Stimulated activated CD8-positive, alpha-beta memory T cell treated with anti-CD3 and anti-CD28 coated beads, Interleukin-4, amount 100 ng/mL, for 24 hours (primary cell): ENCODE measurements at places on chromosomes 6 and 20.

DNA sequence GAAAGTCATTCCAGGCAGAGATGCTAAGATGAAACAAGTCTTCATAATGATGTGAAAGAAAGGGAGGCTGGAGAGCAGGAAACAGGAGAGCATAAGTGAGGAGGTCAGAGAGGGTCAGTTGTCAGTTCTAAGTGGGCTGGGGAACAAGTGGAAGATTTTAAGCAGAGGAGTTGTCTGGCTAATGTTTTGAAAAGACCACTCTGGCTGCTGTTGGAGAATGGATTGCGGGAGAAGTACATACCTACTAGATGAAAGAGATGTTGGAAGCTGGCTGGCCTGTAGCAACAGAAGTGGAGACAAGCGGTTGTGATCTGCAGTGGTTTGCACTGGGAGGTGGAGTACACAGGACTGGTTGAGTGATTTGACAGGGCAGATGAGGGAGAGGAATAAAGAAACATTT lies 10.1 kb downstream of the SLC35F1 start:
- DNase-seq: no peak

DNA sequence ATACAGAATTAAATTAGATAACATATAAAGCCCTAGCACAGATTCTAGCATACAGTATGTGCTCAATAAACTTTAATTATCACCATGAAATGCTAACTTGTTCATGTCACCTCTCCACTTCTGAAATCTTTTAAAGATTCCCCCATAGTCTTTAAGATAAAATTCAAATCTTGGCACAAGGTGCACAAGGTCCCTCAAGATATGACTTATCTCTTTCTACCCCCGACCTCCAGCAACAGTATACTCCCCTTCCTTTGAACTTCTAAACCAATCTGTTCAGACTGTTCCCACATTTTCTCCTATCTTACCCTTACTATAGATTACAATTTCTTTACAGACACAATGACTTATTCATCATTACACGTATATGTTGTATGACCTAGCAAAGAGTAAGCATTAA lies 29.0 kb downstream of the SEC63 start:
- no peak for DNase-seq

DNA sequence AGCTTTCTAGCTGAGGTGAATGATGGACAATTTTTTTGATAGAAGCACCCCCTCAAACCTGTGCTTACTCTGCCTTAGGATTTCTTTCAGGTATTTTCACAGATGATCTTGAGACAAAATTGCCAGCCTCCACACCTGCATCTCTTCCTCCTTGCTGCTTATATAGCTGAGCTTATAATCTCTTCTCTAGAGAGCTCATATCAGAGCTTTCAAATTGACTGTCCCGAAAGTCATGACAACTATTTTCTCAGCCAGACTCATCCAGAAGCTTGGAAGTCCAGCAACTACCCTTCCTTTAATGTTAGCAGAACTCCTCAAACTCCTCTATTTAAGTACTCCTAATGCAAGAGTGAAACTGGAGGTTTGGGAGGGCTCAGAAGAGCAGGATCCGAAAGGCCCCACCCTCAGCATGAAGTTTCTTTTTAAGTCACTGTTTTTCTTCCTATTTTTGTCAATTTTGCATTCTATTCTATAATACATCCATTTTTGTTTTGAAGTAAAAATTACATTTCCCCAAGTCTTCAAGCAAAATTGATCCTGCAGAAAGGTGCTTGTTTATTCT lies 12.7 kb downstream of the CGA start:
- no peak for DNase-seq

GRCh38 chr20:53517146-53517545 lies 76.5 kb downstream of the ZNF217 start:
- no peak for DNase-seq

GRCh38 chr6:160775792-160776580 lies 73.9 kb downstream of the PLG start:
- DNase-seq: no peak

- no peak for DNase-seq
These were observed 16.9 kb downstream of the FUT9 start for GRCh38 chr6:96032661-96033060.

GRCh38 chr20:38430679-38431325 lies 4.3 kb downstream of the SNHG17 start:
- DNase-seq: no peak

- peak; percentile 50 for DNase-seq
These were observed 11.0 kb downstream of the POU3F2 start for GRCh38 chr6:98845211-98846020.

- no peak for DNase-seq
These were observed 34.7 kb downstream of the HM13 start for GRCh38 chr20:31548820-31549512.

DNA sequence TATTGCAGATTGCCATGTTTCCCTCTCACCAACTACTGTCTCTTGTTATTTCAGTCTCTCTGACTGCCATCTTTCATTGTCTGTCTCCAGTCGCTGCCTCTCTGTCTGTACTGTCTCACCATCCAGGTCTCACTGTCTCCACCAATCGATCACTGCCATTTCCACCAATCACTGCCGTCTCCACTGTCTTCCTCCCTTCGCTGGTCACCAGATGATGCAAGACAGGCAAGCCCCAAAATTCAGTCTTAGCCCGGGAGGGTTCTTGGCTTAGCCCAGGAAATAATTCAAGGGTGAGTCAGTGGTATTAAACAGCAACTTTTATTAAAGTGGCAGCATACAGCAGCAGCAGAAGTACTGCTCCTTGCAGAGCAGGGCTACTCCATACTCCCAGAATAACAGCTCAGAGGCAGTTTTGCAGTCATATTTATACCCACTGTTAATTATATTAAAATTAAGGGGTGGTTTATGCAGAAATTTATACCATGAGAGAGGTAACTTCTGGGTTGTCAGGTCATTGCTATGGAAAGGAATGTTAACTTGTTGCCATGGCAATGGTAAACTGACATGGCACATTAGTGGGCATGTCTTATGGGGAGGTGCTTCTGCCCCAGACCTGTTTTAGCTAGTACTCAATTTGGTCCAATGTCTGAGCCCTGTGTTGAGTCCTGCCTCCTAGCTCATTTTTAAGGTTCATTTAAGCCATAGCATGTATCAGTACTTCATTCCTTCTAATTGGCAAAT lies 23.0 kb upstream of the ECHDC1 start:
- no peak for DNase-seq

GRCh38 chr20:5267092-5267491 lies 49.7 kb downstream of the PROKR2 start:
- no peak for DNase-seq

- no peak for DNase-seq
These were observed 125.2 kb downstream of the HIVEP2 start for GRCh38 chr6:142819603-142820337.

- DNase-seq: no peak
These were observed 258.1 kb downstream of the FNDC1 start for GRCh38 chr6:159427335-159427734.

GRCh38 chr6:14349507-14349906 lies 231.9 kb downstream of the CD83 start:
- DNase-seq: no peak

DNA sequence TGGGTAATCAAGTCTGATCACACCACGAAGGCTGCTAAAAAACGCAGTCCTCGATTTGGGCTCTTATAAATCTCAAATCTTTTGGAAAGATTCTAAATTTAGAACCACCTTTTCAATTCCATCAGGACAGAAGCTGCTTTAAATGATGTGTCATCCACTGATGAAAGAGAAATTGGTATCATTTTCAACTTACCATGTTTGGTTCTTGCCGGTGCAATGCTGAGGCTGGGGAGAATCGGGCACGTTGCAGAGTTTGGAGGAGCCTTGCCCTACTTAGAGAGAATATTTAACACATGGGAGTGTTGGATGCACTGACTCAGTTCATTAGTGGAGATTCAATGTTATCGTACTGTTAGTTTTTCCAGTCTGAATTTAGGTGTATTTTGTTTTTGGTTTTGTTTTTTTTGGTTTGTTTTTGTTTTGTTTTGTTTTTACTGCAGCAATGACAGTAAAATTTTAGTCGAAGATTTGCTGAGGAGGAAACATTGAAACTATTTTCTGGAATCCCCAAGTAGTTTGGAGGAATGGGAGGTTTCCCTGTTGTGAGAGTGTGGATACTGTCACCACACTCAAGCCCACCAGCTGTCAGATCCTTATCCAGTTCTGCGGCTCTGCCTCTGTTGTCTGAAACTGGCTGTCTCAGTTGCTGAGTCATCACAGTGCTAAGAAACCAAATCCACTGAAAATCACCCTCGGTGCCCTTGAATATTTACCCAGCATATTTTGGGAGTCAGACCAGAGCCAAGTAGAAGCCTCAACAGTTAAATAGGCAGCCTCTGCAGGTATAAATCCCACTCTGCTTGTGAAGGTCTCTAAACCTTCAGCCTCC lies 497.0 kb downstream of the BTBD3 start:
- no peak for DNase-seq

DNA sequence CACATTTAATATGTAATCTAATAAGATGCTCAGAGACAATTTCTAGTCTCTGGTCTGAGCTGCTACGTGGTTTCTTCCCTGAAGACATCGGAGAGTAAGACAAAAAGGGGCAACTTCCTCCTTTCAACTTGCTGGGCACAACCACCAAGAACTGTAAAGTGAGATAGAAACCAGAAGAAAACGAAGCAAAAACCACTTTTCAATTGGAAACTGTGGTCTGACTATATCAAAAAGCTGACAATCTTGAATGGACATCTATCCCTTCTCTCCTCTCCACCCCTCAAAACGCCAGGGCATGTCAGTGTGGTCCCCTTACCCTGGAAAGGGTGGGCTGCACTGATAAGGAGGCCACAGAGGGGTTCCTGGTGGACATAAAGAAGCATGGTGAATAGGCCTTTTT lies 269.1 kb downstream of the CD83 start:
- no peak for DNase-seq

DNA sequence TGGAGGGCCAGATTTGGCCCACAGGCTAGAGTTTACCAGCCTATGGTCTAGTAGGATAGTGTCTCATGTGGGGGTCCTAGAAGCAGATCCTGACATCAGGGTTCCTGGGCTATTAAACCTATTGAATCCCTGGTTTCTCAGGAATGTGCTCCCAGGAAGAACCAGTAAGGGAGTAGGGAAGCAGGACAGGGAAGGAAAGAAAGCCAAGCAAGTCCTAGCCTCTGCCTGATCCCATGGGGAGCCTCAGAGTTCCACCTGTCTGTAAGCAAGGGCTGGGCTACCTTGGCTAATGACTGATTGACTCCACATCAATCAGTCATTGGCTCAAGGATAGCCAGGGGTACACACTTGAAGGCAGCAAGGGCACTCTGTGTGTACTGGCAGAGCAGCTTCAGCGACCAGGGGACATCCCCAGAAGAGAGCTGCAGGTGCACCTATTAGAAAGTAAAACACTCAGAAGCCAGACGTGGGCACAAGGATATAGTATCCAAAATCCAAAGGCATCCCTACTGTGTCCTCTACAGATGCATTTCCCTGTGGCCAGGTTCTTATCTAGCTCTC lies 309.5 kb downstream of the TSHZ2 start:
- DNase-seq: no peak

DNA sequence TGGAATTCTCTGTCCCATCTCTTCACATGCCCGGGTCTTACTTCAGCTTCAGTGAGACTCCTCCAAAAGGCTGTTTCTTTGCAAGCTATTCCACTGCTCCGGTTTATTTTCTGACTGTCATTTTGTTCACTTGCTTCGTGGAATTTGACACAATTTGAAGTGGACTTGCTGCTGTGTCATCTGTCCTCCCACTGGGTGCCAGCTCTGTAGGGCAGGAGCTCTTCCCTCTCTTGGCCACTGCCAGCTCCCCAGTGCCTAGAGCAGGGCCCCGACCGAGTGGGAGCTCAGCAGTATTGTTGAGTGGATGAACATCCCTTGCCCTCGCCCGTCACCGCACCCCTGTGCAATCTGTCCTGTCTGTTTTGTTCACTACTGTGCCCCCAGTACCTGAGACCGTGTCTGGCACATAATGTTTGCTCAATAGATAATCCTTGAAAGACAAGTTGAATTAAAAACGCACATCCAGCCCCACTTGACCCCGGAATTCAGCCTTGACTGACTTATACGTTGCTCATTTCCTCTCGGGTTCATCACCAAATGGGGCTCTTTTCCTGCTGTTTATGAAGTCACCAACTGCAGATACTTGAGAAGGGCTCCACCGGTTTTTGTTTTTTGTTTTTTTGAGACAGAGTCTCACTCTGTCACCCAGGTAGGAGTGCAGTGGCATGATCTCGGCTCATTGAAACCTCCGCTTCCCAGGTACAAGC lies 170.3 kb upstream of the KCNG1 start:
- DNase-seq: no peak

GRCh38 chr6:111724039-111724438 lies 118.4 kb upstream of the TRAF3IP2 start:
- no peak for DNase-seq

DNA sequence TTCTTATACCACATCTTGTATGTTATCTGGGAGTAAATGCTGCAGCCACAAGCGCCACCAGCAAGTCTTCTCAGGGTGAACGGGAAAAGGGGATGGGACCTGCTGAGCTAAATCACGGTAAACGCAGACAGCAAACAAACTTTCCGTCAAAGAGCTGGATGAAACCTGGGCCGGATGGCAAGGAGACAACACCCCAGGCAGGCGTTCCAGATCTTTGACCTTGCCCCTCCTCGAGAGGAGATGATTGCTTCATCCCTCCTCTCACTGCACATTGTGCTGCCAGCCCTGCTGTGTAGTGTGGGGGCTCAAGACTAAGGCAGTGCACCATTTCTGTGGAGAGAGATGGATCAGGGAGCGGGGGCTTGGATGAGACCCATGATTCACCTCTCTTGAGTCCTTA lies 9.8 kb downstream of the RAET1E start:
- no peak for DNase-seq

GRCh38 chr20:18265441-18265840 lies 22.9 kb upstream of the ZNF133 start:
- no peak for DNase-seq

DNA sequence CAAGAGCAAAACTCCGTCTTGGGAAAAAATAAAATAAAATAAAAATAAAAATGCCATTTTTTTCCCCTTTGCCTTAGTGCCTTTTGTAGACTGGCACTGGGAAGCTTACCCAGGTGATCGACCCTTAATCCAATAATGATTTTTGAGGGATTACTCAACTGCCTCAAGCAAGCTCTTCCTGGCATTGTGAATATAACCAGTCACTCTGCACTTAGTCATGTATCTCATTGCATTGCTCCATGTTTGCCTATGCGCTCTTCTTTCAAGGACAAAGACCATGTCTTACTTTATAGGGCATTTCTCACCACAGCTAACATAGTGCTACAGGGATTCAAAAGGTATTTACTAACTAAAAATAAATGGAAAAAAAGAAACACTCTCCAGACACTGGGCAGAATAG lies 13.0 kb downstream of the GFOD1 start:
- no peak for DNase-seq

- DNase-seq: no peak
These were observed 47.4 kb upstream of the CCDC28A start for GRCh38 chr6:138726066-138726756.

GRCh38 chr20:23542801-23543200 lies 25.5 kb downstream of the CST9L start:
- no peak for DNase-seq

GRCh38 chr6:44028789-44029310 lies 98.4 kb downstream of the MRPL14 start:
- no peak for DNase-seq
